ENCODE measurements at places on chromosomes 16 and 17. TPM values are rescaled to one million over a fixed set of nuclear protein-coding genes. Genes with fewer than 3 reads are reported as not detected.
A peak's percentile ranks its signal among the peaks of the same experiment; 100 is the strongest.

The CRAMP1 gene
- 12.3 TPM for total RNA-seq

- DNase-seq = no peak
Measured at GRCh38 chr16:79528338-79528737, 72.2 kb downstream of the MAF start.

- DNase-seq = no peak
Measured at GRCh38 chr17:65365169-65365568, 196.3 kb downstream of the AXIN2 start.

The TP53TG3F gene
- not detected for total RNA-seq

The RDM1 gene
- total RNA-seq = not detected

DNA sequence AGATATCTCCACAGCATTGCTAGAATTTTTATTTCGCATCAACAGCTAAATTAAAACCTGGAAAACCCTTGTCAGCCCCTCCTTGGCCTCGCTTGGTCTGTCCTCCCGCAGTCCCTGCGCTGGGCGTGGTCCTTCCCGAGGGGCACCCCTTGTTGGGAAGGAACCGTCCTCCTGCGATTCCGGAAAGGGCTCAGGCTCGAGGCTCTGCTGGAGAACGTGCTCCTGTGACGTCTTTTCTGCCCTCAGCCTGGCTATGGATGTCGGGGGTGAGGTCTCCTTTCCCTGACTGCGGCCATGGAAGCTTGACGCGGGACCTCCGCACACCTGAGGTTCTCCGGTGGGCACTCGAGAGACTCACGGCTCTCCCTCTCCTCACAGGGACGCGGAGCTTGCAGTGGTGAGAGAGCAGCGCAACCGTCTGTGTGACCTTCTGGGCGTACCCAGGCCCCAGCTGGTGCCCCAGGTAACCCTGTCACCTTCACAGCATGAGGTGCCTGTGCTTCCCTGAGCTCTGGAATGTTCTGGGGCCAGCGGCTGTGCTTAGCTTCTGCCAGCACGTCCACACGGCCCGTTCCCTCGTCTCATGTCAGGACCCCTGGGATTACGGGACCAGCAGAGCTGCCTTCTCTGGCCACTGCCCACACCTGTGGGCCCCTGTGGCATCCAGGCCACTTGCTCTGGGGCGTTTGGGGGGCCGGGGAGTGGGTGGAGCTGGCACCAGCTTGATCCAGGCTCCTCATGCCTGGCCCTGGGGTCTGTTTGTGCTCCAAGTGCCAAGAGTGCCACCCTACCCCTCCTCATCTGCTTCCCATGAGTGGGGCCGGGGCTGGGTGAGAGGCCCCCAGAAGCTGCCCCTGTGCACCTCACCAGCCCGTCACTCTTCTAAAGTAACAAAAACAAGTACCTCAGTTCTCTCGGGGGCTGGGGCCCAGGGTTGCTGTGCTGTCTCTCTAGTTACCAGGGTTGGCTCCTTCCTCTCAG lies 101.5 kb upstream of the ZNF750 start:
- peak; percentile 12 for DNase-seq

The KLHL10 gene
- not detected for total RNA-seq

DNA sequence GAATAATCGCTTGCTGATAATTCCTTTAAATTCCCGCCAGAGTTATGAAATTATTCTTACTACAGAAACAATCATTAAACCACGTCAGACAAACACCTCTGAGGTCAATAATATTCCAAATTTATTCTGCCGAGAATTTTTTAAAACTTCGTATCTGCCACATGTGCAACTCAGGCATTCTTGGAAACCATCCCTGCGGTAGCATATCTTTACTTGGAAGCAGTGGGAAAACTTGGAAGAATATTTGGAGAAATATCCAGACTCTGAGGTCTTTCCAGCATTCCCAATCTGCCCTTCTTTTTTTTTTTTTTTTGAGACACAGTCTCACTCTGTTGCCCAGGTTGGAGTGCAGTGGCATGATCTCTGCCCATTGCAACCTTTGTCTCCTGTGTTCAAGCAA lies 2.0 kb upstream of the CCL11 start:
- DNase-seq = no peak

DNA sequence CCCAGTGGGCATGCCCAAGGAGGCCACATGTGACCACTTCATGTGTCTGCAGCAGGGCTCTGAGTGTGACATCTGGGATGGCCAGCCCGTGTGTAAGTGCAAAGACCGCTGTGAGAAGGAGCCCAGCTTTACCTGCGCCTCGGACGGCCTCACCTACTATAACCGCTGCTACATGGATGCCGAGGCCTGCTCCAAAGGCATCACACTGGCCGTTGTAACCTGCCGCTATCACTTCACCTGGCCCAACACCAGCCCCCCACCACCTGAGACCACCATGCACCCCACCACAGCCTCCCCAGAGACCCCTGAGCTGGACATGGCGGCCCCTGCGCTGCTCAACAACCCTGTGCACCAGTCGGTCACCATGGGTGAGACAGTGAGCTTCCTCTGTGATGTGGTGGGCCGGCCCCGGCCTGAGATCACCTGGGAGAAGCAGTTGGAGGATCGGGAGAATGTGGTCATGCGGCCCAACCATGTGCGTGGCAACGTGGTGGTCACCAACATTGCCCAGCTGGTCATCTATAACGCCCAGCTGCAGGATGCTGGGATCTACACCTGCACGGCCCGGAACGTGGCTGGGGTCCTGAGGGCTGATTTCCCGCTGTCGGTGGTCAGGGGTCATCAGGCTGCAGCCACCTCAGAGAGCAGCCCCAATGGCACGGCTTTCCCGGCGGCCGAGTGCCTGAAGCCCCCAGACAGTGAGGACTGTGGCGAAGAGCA lies 4.4 kb downstream of the WFIKKN2 start:
- no peak for DNase-seq

GRCh38 chr16:69340095-69340644 lies 598 bp downstream of the NIP7 start:
- DNase-seq = no peak

The SMIM22 gene
- total RNA-seq = not detected

The LGALS9B gene
- total RNA-seq = not detected

- no peak for DNase-seq
Measured at GRCh38 chr17:69547947-69548346, 133.4 kb downstream of the MAP2K6 start.

DNA sequence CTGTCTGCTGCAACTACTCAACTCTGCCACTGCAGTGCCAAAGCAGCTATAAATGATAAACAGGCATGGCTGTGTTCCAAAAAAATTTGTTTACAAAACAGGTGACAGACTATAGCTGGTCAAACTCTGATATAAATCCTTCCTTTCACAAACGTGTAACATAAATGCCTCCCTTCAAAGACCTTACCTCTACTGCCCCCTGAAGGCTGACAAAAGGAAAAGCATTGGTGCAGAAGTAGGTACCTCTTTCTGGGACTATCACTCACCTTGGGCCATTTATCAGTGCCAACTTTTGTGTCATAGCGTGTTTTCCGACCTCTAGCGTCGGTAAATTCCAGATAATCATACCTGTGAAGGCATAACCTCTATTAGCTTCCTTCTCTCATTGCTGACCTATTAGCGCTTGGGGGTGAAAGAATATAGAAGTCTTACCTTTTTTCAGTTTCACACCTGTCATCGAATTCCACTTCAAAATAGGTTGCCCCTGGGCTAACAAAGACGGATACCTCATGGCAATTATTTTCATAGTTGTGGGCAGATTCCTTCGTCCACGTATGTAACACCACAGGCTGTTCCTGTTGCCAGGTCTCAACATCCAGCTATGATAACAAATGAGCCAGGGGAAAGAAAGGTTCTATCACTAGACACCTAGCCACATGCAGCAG lies 67.9 kb downstream of the ZZEF1 start:
- no peak for DNase-seq

- DNase-seq = no peak
Measured at GRCh38 chr17:48374650-48375230, 55.3 kb downstream of the SKAP1 start.

DNA sequence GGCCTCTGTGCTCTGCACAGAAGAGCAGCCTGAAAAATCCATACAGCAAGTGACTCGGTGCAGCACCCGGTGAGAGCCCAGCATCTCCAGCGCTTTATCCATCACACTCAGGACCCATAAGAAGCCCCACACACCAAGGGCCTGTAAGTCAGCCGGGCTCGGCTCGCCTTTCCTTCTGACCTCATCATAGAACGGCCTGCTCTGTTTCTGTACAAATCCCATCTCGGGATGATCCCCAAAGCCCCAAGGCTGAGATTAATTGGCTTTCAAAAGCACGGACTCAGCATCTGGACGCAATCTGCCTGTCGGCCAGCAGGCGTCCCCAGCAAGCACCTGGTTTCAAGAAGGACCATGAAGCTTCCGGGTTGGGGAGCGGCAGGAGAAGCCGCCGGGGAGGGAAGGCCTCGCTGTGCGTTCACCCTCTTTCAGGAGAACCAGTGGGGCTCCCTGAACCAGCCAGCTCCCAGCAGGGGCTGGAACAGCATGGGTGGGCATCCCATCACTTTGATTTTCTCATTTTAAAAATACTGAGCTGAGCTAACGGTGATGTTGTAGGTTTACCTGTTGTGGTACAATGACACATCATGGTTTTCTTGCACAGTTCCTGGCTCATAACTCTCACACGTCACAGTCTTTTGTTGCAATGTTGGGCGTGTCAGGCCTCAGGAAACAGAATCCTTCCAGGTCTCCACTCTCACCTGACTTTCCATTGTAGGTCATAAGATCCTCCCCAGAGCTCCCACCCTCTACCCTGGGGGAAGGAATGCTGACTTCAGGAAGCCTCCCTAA lies 6.7 kb downstream of the CCDC57 start:
- peak; percentile 85 for DNase-seq

- DNase-seq = no peak
Measured at GRCh38 chr16:54031107-54031760, 255.4 kb downstream of the IRX3 start.

- no peak for DNase-seq
Measured at GRCh38 chr17:58059141-58059540, 24.1 kb upstream of the DYNLL2 start.

The CRYBA1 gene
- not detected for total RNA-seq

DNA sequence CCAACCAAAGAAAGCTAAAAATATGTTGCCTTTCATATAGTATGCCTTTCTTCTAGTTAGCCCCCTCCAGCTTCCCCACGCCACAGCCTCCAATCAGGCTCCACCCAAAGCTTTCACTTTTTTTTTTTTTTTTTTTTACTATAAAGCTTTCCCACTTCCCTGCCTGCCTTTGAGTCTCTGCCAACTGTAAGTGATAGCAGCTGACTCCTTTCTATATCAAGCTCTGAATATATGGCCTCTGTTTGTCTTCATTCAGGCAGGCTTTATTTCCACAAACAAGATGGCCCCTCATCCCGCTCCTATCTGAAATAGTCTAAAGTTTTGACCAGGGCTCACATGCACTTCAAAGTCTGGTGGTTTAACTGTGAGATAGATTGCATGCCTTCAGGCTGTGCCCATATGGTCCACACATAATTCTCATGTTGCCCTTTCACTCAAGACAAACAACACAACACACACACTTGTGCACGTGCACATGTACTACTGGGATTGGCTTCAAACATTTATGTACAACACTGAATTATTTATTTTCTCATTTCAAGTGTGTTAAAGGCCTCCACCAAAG lies 39.8 kb upstream of the DYNLRB2 start:
- no peak for DNase-seq

The TBX4 gene
- not detected for total RNA-seq

DNA sequence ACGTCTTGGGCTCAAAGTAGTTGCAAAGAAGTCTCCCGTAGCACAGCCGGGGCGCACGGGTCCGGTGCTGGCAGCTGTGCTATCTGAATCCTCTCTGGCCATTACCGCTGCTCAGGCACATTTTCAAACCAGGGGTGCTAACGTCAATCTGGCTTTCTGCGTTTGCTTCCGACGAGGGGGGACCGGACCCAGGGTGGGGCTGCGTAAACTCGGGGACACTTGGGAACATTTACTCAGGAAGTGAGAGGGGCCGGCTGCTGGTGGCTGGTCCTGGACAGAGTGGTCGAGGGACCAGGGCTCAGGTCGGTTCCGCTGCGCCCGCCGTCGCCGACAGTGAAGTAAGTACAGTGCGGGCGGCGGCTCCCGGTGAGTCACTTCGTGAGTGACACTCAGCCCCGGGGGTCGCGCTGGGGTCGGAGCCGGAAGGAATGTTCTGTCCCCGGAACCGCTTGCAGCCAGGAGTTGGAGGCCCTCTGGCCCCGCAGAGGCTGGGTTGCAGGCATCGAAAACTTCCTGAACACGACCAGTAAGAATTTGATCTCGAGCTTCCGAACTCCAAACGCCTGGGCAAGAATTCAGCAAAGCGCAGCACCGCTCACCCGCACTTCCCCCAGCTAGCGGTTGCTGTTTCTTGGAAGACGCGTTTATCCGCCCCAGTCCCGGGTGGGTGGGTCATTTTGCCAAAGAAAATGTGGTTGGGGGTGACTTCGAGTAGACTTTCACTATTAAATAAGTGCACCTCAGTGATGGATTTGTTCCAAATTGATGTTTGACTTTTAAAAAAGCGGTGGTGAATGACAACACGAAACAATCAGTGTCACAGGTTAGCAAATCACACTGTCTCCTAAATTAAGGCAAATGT lies 1.4 kb upstream of the HS3ST3B1 start:
- DNase-seq = no peak

The ANKRD40CL gene
- not detected for total RNA-seq

- no peak for DNase-seq
Measured at GRCh38 chr17:2419486-2419885, 18.6 kb upstream of the MNT start.

DNA sequence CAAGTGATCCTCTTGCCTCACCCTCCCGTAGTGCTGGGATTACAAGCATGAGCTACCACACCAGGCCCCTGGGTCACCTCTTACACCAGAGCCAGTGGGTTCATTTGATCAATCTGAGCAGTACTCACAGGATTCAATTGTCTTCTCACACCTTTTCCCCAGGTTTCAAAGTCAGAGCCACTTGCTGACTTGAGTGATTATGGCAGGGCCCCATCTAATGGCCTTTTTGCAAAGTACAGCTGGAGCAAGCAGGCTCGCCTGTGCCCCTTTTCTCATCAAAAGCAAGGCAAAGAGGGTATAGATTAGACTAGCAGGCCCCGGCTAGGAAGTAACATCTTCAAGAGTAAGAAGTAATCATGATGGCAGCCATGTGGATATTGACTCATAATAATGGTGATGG lies 114.8 kb upstream of the NOL11 start:
- no peak for DNase-seq
